ENCODE measurements at places on chromosomes 4 and X. TPM values are rescaled to one million over a fixed set of nuclear protein-coding genes. Genes with fewer than 3 reads are reported as not detected.

DNA sequence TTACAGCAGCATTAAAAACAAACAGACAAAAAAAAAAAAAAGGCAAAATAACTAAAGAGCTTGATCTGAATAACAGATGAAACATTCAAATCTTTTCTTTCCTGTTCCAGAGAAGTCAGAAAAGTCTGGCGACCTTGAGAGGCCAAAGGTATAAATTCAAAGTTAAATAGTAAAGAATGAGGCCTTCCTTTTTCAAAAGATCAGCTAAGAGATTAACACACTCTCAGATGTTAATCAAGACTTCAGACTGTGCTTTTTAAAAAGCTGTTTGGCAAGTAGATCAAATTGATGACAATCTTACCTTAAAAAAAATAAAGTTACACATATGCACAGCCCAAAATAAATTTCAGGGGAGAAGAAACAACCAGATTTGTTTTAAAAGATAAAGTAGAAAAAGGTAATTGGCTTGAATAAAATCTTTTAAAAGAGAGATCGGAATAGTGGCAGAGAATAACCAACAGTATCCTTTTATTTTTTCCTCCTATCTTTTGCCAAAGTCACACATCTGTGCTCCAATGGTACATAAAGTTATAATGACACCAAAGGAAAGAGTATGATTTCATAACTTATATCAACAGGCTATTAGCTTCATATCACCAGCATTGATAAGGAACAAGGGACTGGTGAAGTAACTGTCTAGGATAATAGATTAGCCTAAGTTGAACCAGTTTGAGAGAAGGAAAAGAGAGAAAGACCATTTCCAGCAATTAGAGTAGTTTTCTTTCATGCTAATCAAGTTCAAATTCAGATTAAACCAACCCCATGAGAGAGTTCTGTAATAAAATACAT is 70.4 kb downstream of the METTL14 start:
- no peak for DNase-seq

GRCh38 chrX:79371101-79371500 is 4.0 kb upstream of the ITM2A start:
- no peak for DNase-seq

GRCh38 chr4:153643406-153644383 is 40.4 kb upstream of the TLR2 start:
- DNase-seq, result peak; percentile 67

GRCh38 chr4:17624821-17625220 is 10.4 kb downstream of the MED28 start:
- DNase-seq, result no peak

DNA sequence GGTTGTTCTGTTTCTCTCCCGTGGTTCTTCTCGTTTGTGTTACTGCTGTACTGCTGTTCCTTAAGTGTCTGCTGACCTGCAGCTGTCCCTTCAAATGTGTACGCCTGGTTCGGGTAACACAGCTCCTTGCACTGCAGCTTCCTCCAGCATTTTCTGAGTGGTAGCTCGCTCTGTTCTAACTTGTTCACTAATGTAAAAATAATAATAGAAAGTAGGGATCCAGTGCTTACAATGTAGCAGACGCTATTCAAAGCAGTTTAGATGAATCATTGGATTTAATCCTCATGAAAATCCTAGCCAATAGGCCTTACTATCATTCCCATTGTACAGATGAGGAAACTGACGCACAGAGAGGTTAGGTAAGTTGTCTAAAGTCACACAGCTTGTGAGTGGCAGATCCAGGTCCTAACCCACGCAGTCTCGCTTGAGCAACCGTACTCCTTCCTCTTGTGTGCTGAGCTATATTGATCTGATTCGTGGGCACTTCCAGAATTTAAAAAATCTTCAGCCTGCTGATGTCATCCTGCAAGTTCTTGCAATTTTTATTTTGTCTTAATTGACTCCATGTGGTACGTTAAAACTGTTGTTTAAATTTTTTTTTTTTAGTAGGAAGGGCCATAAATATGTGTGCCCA is 448.2 kb upstream of the FAT1 start:
- no peak for DNase-seq

DNA sequence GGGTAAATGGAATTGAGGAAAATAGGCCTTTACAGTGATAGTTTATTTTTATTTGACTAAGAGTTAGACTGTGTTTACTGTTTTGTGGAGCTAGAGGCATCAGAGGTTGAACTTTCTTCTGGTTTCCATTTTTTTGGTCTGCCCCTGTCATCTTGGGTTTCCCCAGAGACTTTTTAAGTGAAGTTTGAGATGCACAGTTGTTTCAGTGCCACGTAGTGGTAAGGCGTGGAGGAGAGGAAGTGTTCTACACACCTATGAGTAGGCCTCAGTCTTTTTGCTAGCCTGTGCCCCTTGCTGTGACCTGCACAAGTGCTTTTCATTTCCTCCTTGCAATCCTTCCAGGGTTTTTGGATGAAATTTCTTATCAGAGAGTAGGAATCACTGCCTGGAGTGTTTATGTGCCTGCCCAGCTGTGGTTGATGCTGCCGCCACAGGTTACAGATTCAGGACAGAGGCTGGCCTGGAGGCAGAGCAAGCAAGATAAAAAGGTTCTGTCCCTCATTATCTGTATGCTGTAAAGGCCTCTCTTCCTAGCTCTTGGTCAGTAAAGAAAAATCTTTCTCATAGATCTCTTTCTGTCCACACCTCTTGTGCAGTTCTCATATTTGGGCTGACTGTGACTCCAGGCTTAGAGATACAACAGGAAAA is 12.5 kb upstream of the HSFX4 start:
- DNase-seq, result no peak

PAGE1 gene
- total RNA-seq, result 2.7 TPM

CD38 gene
- 0.10 TPM for total RNA-seq

ARHGAP4 gene
- total RNA-seq, result 1.9 TPM

FRMD7 gene
- 0.10 TPM for total RNA-seq

Measured in RPMI7951 (cell line).